ENCODE measurements at places on chromosomes 6 and 20.

DNA sequence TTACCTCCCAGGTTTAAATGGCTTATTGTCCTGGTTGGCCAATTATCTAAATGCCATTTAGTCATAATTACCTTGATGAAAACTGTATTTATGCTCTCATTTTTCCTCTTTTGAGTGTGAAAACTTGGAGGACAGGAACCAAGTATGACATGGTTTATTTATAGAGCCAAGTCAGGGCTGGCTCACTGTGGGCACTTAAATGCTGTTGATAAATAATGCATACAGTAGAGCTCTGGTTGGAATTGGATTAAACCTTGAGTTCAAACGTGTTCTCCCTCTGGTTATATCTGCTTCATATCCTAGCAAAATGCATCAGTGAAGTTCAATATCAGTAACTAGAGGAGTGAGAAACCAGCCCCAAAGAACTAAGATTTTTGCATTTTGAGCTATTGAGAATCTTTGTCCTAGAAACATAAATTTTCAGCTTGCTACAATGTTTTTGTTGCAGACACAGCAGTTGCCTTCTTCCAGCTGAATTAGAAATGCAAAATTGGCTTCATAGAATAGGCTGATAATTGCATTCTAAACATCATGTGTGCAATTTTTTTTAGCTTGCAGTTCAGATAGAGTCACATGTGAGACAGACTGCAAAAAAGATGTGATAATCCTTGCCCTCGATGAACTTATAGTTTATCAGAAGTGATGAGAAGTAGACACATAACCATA, 255.8 kb downstream of the BTBD3 start:
- DNase-seq: no peak

DNA sequence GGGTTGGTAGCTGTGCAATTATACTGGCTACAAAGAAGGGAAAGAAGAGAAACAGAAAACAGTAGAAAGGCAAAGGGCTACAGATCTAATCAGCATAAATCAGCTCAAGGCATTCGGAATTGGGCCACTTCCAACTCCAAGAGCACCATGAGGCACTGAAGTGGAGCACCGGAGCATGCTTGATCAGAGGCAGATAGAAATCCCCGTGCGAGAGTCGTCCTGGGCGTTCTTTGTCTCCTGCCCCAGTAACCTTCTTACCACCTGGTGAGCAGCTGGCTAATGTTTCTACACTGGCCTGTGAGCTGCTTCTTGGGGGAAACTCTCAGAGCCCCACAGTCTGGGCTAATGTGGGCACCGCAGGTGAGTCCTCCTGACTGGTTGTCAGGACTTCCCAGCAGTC, 16.7 kb downstream of the NEDD9 start:
- no peak for DNase-seq

DNA sequence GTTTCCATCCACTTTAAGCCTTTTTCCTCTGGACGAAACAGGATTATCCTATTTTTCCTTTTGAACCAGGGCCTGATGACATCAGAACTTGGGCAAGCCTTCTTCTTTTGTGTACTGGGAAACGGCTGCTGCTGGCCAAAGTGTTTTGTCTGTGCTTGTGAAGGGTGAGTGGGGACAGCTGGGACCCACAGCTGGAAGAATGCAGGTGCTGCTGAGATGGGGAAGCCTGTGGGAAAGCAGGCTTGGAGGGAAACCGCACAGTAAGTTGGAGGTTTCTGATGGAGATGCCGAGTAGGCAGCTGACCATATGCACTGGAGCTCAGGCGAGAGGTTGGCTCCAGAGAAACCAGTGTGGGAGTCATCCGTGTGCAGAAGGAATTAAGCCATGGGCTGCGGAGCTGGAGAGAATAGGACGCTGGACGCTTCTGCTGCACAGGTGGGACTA, 8.5 kb upstream of the PSMG4 start:
- no peak for DNase-seq

- DNase-seq: no peak
Observed at GRCh38 chr6:44272529-44272928, 2.3 kb downstream of the TMEM151B start.

- no peak for DNase-seq
Observed at GRCh38 chr6:94052749-94053148, 633.4 kb upstream of the EPHA7 start.

GRCh38 chr20:25299806-25300205, 51.9 kb downstream of the PYGB start:
- DNase-seq: no peak

DNA sequence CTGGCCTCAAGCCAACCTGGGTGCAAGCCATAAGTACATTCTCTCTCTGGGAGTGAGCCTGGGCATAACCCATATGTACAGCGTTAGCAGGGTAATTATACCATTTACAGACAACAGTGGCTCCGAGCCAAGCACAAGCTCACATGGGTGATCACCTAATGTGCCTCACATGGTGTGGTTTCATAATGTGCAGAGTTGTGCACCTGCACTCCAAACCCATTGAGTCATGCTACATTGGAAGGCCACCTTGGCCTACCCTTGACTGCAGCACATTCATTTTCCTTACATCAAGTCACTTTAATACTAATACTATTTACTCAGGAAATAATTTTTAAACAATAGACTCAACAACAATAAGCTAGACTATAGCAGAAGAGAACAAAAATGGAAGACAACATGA, 194.5 kb upstream of the PLN start:
- no peak for DNase-seq

DNA sequence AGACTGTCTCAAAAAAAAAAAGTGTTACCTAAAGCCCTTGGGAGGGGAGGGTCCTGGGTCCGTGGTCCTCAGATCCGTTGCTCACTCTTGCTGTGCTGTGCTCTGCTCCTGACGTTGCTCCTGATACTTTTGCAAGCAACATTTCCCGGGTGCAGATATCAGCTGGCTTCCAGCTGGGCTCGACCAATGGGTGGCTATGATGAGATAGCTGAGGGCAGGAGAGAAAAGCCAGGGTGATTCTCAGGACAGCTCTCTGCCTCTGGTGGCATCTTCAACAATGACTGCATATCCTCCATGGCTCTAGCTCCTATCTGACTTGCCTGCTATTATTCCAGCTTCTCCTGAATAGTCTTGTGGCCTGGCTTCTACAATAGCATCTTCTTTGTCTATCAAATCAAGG, 134.5 kb downstream of the RPS12 start:
- DNase-seq: no peak

DNA sequence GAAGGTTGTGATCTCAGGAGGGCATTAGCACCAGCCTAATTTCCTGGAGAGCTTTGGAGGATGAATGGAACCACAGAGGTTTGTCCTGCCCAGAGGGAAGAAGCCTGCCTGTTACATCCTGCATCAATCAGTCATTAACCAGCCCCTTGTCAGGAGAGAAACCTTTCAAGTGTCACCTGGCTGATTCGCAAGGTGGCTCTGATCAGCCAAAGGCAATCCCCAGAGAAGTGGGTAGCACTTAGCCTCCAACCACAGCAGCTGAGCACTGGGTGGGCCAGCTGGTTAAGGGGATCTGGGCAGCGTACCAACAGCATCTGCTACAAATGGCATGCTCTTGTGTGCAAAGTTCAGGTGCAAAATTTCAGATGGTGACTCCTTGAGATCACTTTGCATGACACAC, 26.9 kb downstream of the ANKEF1 start:
- DNase-seq: no peak

GRCh38 chr20:59334651-59335300, 34.4 kb downstream of the EDN3 start:
- DNase-seq: no peak

- no peak for DNase-seq
Observed at GRCh38 chr6:125198398-125198937, 44.9 kb downstream of the TPD52L1 start.

DNA sequence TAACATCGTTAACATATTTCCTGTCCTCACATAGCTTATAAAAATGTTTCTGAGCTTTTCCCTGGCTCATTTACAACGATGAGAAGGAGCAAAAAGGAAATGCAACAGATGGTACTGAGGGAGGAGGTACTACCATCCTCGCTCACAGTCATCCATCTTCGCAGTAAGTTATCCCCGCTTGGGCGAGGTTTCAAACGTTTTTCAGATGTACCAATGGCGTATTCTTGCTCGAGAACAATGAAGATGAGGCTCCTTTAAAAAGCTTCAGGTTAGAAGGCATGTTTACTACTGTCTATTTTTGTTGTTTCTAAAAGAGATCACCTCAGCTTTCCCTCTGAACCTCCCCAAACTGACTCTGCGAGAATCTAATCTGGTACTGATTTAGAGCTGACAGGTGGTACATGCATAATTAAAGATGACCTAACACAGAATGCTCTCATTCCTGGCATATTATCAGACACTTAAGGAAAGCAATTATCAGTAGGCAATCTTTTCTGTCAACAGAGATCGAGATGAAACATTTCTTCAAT, 178.7 kb downstream of the GJA10 start:
- DNase-seq: no peak

DNA sequence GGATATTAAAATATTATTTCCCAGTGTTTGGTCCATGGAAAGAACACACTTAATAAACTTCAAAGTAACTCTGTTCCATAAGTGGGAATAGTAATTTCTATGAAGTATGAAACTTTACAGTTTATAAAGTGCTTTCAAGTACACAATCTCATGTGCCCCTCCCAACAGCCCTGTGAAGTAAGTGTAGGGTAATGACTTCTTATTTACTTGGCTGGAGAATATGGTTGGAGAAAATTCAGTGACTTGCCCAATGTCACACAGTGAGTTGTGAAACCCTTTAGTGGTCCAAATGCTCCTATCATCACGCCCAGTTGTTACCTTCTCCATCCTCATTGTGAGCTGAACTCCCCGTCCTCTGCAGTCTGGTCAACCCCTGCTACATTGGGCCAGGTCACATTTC, 141.2 kb downstream of the PDE7B start:
- DNase-seq: no peak

- no peak for DNase-seq
Observed at GRCh38 chr20:45515147-45515913, at the start of gene SPINT3. TSS of gene SPINT3 (minus strand) at chr20:45515622. CDS start at chr20:45515608, 14 bp downstream.

DNA sequence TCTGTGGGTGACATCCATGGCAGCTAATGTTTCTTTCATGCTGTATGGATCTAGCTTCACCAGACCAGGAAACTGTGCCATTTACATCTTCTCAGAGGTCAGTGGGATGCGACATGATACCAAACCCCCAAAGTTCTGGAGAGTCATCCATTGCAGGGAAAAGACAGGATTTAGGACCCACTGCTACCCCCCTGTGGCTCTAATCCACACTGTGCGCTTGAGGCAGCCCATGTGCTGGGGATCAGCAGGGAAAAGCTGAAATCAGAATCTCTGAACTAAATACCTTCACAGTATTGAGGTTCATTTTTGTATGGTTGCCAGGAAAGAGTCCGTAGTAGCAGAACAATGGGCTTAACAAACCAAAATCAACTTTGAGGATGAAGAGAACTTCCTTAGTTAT, 164.4 kb downstream of the TMEM242 start:
- DNase-seq: no peak

GRCh38 chr20:25341716-25342680, 48.6 kb downstream of the ABHD12 start:
- no peak for DNase-seq

GRCh38 chr20:31822421-31823330, 3.5 kb downstream of the MYLK2 start:
- no peak for DNase-seq

DNA sequence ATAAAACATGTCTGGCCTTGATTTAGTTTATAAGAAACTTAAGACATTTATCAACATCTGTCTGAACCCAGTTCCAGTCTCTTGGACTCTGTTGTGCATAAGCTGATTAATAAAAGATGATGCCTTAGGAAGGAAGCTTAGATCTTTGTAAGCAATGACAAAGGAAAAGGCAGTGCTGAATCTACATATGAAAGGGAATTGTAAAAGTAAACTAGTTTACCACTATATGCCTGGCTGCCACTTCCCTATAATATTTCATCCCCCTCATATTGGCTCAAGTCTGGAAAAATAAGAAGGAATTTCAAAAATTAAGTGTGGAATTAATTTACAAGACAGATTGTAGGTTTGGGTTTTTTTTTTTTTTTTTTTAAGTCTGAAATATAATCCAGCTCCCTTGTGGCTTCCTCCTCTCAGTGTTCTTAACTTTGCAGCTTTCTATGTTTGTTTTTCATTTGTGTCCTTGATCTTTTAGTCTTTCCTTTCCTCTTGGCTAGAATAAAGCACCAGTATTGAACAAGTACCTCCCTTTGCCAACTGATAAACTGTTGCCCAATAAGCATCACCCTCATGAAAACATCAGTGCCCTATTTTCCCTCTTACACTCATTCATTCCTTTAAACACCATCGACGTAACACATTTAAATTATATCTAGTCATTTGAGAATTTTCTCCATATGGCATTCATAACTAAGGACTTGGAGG, 146.7 kb upstream of the TBX18 start:
- DNase-seq: no peak

DNA sequence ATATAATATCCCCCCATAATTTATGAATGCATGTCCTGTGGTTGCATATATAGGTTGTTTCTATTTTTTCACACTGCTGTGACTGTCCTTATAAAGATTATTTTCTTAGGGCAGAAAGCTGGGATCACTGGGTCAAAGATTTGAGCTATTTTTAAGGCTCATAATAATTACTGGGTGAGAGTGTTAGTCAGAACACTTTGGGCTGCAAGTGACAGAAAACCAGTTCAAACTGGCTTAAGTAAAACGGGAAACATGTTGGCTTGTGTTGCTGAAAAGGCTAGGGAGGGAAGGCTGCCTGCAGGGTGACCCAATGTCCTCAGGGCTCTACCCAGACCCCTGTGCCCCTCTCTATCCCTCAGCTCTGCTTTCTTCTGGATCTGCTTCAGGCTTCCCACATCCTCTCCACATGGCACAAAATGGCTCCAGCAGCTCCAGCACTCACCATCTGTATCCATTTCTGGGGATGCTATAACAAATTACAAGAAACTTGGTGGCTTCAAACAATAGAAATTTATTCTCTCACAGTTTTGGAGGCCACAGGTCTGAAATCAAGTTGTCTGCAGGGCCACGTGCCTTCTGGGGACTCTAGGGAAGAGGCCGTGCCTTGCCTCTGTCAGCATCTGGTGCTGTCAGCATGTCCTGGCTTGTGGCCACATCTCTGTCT, 33.1 kb upstream of the MLN start:
- DNase-seq: no peak

DNA sequence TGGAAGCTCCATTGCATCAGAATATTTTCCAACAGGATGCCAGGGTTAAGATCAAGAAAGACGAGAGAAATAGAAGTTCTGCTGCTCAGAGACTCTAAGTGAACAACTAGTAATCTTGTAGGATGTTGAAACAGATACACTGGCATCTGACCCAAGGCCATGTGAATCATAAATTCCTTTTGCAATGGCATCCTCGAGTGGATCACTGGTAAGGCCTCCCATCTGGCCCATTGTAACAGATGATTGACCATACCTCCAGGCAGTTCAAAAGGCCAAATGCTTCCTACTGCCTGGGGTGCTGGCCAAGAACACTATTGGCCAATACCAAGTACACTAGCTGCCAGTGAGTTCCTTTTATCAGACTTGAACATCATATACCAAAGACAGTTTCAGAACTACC, 9.9 kb upstream of the SLC17A3 start:
- no peak for DNase-seq

GRCh38 chr6:168834801-168835200, 393.8 kb downstream of the SMOC2 start:
- DNase-seq: no peak
